Right lung (tissue), 10 donors: ENCODE measurements at places on chromosomes 7 and 10.

GRCh38 chr7:74489997-74490945 lies 36.6 kb downstream of the GTF2IRD1 start:
- DNase-seq, result no peak

GRCh38 chr10:103759100-103759781 lies 96.1 kb downstream of the SH3PXD2A start:
- DNase-seq, result no peak

GRCh38 chr10:96370584-96371157 lies 11.9 kb upstream of the OPALIN start:
- DNase-seq, result peak; percentile 18

DNA sequence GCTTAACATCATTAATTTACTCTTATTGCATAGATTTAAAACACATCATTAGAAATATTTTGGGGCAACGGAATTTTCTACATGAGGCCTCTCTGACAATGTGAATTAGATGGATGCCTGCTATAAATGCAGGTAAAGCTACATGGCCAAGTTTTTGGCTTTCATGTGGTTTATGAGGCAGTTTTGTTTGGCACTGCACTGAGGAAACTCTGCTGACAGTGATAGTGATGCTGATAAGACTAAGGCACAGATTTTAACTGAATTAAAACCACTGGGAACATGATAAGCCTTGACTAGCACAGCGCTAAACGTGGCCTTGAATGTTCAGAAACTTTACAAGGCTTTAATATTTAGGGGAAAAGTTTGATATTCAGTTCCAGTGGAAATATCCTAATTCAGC lies 114.3 kb upstream of the NOBOX start:
- DNase-seq, result no peak

- no peak for DNase-seq
Measured at GRCh38 chr10:126216632-126216961, 171.7 kb downstream of the ADAM12 start.

DNA sequence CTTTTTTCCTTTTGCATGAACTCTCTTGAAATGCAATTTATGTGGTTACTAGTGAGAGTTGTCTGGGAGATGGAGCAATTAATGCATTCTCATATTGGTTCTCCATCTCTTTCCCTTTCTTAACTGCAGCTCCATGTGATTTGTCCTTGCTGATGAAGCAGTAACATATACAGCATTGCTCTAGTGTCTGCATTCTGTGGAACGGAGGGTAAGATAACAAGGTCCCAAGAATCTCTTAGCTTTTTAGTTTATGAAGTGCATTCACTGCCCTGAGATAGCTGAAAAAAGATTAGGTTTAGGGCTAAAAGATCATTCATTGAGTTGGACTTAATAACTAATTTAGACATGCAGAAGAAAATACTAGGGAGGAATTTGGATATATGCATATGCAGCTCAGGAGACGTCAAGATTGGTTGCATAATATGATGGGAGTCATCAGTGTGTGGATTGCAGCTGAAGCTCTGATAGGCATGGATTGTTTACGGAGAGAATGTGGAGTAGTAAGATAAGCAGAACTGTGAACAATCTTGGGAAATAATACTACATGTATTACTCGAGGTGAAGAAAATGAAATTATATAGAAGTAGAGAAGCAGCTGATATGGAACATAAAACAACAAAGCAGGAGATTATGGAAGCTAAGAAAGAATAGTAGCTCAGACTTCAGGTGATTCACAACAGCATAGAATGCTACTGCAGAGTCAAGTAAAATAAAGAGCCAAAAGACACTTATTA lies 404.7 kb downstream of the ARL4A start:
- no peak for DNase-seq

DNA sequence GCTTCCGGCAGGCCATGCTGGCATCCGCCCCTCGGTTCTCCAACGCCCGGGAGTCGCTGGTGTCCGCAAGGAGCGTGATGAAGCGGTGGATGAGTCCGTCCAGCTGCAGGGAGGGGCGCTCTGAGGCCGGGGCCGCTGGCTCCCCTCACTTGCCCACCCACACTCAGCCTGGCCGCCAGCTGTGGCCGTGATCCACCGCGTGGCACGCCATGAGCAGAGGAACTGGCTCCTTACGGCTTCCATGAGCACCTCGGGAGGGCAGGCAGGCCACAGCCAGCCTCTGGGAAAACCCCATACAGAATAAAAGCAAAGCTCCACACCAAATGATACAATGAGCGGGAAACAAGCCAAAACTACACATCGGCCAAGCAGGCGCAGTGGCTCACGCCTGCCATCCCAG lies 15.5 kb upstream of the MICALL2 start:
- DNase-seq, result peak; percentile 22

GRCh38 chr7:132501956-132502355 lies 74.3 kb downstream of the PLXNA4 start:
- DNase-seq, result no peak

DNA sequence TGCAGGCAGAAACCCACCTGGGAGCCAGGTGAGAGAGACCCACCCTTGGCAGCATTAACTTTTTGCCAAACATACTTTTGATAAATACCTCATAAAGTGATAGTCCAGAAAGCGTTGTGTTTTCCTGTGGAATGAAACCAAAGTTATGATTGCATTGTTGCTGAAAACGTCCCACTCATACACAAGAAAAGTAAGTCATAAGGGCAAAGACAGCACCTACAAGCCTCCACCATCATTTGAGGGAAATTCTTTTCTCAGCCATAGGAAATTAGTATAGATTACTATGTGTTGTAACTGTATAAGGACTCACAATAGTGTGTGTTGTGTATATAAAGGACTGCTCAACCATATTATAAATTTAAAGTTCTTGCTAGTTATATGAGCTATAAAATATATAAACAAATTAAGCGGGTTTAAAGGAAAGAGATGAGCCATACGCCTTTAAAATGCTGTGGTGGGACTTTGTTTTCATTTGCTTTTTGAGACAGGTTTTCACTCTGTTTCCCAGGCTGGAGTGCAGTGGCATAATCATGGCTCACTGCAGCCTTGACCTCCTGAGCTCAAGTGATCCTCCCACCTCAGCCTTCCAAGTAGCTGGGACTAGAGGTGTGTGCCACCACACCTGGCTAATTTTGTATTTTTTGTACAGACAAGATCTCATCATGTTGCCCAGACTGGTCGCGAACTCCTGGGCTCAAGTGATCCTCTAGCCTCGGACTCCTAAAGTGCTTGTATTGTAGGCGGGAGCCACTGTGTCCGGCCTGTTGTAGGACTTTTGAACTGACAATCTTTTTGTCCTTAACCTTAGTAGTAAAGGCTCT lies 160.8 kb downstream of the PKD1L1 start:
- DNase-seq, result no peak
